ENCODE measurements at places on chromosomes 5 and 9.
A peak's percentile ranks its signal among the peaks of the same experiment; 100 is the strongest.

- no peak overlapping the region for H3K4me3 ChIP-seq
- H3K36me3 ChIP-seq: no peaks in the 10 kb centered on the region
- no peak for DNase-seq
- peaks cover 17% of the 10 kb centered on the region for H3K4me1 ChIP-seq
- H3K27ac ChIP-seq: no peak overlapping the region
These were observed 11.7 kb downstream of the DNAJB5 start for GRCh38 chr9:35001285-35001677.

DNA sequence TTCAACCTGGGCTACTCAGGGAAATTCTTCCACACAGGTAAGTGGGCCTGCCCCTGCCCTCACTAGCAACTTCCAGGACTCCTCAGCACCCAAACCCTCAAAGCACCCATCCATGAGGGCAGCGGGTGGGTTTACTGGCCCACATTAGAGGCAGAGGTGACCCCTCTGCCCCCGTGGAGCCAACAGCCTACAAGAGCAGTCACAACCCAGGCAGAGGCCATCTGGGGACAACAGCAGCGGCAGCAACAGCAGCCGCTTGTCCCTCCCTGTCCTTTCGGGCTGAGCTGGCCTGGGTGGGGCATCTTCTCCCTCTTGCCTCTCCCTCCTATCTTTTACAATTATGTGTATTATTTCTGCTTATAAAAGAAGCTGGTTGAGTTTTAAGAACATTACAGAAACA is 25.1 kb downstream of the NDST1 start:
- peaks cover 7% of the 10 kb centered on the region for H3K36me3 ChIP-seq
- no peaks in the 10 kb centered on the region for H3K4me1 ChIP-seq
- no peak for DNase-seq
- H3K4me3 ChIP-seq: no peak overlapping the region
- no peaks in the 10 kb centered on the region for H3K27me3 ChIP-seq

- H3K36me3 ChIP-seq: no peaks in the 10 kb centered on the region
- peaks cover 10% of the 10 kb centered on the region for H3K4me1 ChIP-seq
- peak within 1 kb of the TSS; percentile 32 for H3K27ac ChIP-seq
- no peaks in the 10 kb centered on the region for H3K27me3 ChIP-seq
- H3K4me3 ChIP-seq: peak within 1 kb of the TSS; percentile 62
These were observed at the start of gene COL5A1 for GRCh38 chr9:134641173-134641989. Gene COL5A1, plus strand, starts transcription at chr9:134641803. Its CDS starts 385 bp downstream, at chr9:134642188.

GRCh38 chr5:150431574-150431973 is 18.0 kb downstream of the RPS14 start:
- no peak for DNase-seq
- H3K27ac ChIP-seq: no peak overlapping the region
- H3K4me1 ChIP-seq: peaks cover 16% of the 10 kb centered on the region
- no peaks in the 10 kb centered on the region for H3K36me3 ChIP-seq
- no peaks in the 10 kb centered on the region for H3K27me3 ChIP-seq
- no peak overlapping the region for H3K4me3 ChIP-seq

DNA sequence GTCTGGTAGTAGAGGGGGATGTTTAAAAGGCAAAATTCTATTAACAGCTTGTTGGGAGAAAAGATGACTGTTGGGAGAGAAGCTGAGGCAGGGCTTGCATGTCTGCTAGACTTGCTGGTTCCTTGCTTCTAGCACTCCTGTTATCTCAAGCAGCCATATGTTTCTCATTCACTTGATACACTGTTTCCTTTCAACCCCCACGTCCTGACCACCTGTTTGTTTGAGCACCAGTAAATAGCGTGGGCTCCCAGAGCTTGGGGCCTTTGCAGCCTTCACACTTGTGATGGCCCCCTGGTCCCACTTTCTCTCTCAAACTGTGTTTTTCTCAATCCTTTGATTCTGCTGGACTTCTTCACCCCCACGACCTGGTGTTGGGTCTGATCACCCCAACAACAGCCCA is 111.7 kb upstream of the TMEM161B start:
- H3K4me3 ChIP-seq: no peak overlapping the region
- DNase-seq: no peak
- H3K27ac ChIP-seq: no peak overlapping the region
- no peaks in the 10 kb centered on the region for H3K36me3 ChIP-seq
- no peaks in the 10 kb centered on the region for H3K27me3 ChIP-seq

GRCh38 chr9:92942688-92943616 is 4.4 kb upstream of the FGD3 start:
- no peaks in the 10 kb centered on the region for H3K4me1 ChIP-seq
- DNase-seq: no peak
- no peaks in the 10 kb centered on the region for H3K27me3 ChIP-seq
- no peak overlapping the region for H3K27ac ChIP-seq

- no peak overlapping the region for H3K4me3 ChIP-seq
- H3K27me3 ChIP-seq: no peaks in the 10 kb centered on the region
- H3K36me3 ChIP-seq: no peaks in the 10 kb centered on the region
- no peaks in the 10 kb centered on the region for H3K4me1 ChIP-seq
- DNase-seq: no peak
These were observed 221.6 kb downstream of the NR2F1-AS1 start for GRCh38 chr5:93359296-93359959.

- H3K4me3 ChIP-seq: peak within 1 kb of the TSS; percentile 59
- peak; percentile 77 for DNase-seq
- H3K4me1 ChIP-seq: peaks cover 6% of the 10 kb centered on the region
These were observed at the start of gene NEURL1B for GRCh38 chr5:172640822-172641358. Gene NEURL1B, plus strand, starts transcription at chr5:172641263. Its CDS starts 144 bp downstream, at chr5:172641407.

All from Caco-2 (cell line).